Cerebellum (tissue), 4 donors: ENCODE measurements at places on chromosomes 13 and 19.

DNA sequence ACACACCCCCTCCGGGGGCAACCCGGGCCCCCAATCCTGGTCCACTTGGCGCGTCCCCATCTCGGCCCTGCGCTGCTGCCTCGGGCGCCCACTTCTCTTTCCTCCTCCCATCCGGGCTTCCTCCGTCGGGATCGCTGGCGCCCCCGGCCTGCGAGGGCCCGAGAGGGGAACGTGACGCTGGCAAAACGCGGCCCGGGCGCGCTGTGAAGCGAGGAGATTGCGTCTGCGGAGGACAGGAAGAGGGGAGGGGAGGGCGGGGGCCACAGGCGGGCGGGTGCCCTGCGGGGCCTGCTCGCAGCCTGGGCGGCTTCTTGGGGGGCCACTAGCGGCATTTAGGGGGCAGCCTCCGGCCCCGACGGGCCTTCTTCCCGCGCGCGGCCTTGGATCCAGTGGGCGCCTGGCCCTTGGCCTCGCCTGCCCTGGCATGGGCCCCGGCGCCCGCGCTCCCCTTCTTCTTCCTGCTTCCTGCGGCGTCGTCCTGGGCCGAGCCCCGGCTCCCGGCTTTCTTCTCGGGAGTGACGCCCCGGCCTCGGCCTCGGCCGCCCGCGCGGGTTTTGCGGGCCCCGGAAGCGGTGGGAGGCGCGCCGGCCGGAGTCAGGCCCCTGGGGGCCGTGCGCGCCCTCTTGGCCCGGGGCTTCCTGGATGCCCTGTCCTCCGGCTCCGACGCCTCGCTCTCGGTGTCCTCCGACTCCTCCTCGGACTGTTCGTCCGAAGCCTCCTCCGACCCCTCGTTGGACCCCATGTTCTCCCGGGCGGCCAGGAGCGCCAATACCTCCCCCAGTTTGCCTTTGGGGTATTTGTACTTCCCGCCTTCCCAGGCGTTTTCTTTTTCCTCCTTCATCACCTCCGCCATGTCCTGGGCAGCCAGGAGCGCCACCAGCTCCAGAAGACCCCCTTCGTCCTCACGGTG lies 2.2 kb downstream of the PNMA8B start:
- DNase-seq: no peak

DNA sequence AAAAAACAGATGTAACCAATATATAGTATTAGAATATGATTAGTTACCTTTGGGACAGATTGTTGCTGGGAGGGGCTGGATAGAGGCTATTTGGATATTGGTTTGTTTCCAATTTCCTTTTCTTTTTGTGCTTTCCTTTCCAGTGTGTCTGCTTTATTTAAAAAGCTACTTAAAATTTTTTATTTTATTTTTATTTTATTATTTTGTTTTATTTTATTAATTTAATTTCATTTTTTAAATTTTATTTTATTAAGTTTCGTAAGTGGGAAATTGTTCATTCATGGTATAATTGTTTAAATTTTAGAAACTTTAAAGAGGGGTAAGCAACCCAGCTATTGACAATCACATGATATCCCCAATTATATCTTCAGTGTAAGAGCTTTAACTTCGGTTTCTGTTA lies 2077.0 kb upstream of the PCDH20 start:
- no peak for DNase-seq

GRCh38 chr19:7898967-7899366 lies 4.7 kb upstream of the MAP2K7 start:
- DNase-seq: no peak

- no peak for DNase-seq
Observed at GRCh38 chr13:97466722-97467121, 32.8 kb downstream of the RAP2A start.

DNA sequence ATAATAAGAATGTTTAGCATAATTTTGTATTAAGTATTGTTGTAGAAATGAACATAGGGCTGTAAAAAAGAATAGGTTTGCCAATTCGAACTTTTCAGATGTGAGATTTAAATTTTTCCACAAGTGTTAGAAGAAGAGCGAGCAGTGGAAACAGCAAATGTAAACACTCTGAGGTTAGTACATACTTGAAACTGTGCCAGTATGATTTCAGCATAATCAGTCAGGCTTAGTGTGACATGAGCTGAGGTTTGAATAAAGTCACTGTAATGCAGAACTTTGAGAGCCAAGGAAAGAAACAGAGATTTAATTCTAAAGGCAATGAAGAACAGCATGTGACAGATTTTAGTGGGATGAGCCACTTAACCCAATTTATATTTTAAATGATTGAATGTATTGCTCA lies 2166.4 kb downstream of the PCDH9 start:
- no peak for DNase-seq

DNA sequence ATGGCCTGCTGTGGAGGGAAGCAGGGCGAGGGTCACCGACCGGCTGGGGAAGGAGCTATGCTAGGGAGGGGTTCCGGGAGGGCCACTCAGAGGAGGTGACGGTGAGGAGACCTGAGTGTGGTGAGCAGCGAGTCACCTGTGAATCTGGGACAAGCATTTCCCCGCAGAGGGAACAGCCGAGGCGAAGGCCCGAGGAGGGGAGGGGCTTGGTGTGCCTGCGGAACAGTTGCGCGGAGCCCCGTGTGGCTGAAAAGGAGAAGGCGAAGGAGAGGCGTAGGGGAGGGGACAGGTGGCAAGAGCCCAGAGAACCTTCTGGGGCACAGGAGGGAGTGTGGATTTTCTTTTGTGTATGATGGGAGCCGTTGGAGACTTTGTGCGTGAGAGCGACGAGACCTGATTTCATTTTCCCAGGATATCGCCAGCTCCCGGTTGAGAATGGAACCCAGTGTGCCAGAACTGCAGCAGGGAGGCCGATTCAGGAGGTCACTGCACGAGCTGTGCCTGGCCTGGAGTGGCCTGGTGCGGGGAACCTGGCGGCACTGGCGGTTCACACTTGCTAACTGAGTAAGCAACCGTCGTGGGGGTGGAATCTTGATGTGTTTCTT lies 117.7 kb upstream of the ZNF507 start:
- no peak for DNase-seq

DNA sequence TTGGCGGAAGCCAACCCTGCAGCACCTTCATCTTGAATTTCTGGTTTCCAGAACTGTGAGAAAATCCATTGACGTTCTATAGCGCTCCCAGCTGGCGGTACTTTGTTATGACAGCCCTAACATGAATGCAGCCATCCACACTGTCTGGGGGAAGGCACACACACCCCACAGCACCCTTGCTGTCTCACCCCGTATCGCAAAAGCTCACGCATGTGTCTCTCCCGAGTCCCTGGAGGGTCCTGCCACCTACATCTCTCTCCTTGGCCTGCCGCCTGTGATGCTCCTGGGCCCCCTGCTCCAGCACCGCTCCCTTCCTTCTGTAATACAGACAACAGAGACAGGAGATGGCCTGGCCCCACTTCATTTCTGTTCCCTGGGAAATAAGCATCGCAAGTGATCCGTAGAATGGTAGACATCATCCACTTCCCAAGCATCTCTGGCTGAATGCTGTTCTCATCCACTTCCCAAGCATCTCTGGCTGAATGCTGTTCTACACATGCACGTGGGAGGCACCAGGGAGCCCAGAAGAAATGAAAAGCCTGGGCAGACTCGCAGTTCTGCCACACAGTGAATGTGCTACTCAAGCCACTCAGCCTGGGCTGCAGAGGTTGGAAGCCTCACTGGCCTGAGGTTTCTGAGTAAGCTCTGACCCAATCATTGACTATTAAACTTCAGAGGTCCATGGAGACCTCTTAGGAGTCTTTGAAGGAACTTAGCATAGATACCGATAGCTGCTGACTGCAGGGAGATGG lies 29.6 kb downstream of the EPN1 start:
- DNase-seq: no peak

DNA sequence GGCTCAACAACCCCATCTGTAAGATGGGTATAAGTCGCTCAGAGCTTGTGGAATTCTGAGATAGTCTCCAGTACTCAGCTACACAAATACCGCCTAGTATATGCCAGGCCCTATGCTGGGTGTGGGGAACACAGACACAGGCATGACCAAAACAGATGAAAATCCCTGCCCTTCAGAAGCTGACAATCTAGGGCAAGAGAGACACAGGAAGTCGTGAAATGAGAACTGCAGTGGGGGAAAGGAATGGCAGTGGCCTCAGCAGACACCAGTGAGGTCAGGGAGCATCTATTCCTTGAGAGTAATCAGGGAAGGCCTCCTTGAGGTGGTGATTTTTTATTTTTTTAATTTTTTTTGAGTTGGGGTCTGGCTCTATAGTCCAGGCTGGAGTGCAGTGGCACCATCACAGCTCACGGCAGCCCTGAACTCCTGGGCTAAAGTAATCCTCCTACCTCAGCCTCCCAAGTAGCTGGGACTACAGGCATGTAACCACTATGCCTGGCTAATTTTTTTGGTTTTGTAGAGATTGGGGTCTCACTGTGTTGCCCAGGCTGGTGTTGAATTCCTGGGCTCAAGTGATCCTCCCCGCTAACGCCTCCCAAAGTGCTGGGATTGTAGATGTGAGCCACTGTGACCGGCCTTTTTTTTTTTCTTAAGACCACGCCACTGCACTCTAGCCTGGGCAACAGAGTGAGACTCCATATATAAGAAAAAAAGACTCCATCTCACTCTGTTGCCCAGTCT lies 3.2 kb downstream of the TMIGD2 start:
- DNase-seq: no peak

GRCh38 chr13:84294576-84294975 lies 412.3 kb upstream of the SLITRK1 start:
- DNase-seq: no peak

DNA sequence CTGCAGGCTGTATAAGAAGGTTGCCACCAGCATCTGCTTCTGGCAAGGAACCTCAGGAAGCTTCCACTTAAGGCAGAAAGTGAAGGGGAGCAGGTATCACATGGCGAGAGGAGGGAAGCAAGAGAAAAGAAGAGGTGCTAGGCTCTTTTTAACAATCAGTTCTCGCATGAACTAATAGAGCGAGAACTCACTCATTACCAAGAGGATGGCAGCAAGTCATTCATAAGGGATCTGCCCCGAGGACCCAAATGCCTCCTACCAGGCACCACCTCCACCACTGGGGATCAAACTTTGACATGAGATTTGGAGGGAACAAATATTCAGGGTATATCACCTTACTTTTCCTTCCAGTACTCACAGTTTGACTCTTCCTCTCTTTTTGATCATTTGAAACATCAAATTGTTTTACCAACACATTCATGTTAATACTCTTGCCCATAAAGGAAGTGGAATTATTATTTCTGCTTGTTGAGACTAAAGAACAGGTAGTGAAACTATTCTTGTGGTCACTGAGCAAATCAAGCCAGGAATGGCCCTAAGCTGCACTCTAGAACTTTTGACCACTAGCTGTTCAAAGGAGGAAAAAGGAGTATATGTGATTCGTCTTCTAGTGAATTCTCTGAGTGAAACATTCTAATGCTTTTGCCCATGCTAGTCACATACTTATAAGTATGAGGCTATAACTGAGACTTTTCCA lies 45.0 kb downstream of the LACC1 start:
- no peak for DNase-seq
